Stimulated activated naive CD4-positive, alpha-beta T cell (primary cell): ENCODE measurements at places on chromosomes 6 and 20.
A peak's percentile ranks its signal among the peaks of the same experiment; 100 is the strongest.

- DNase-seq: no peak
These were observed 1.5 kb upstream of the RREB1 start for GRCh38 chr6:7106215-7106751.

DNA sequence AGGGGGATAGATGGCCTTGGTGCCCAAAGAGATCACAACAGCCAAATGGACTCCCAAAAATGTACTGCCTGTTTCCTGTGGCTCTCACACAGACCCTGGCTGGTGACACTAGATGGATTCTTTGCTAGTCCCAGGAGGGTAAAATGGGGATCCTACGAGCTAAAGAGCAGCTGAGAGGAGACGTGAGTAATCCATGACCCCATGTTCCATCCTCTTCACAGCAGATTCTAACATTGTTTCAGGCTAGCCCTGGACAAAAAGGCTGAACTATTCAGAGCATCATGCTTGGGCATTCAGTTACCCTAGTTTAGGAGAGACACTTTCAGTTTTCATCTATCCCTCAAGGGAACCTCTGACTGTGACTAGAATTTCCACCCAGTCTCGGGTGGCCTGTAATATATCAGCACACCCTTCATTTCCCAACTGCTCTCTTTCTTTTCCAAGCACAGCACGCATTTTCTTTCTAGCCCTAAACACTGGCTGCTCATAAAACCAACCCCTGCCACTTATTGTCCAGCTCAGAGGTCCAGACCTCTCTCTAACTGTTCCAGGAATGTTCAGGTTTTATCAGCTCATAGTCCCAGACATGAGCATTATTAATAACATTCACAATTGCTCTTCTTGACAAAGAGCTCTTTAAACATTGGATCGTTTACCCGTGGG, 48.5 kb downstream of the SLC22A1 start:
- DNase-seq: no peak

DNA sequence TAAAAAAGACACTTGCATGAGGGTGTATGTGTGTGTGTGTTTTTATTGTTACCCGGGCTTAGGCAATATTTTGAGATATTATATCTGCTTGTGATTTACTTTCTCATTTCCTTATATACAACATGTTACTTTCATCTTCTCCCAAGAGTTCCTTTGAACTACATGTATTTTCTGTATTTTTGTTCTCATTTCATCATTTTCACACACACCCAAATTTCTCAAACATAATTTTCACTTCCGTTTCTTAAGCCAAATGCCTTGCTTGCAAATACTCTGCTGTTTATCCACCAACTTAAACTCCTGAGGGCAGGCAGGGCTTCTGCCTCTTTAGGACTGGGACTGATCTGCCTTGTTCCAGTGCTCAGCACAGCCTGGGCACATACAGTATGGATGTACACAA, 69.3 kb upstream of the FYN start:
- DNase-seq: no peak

GRCh38 chr6:117733341-117733740, 58.1 kb downstream of the NUS1 start:
- no peak for DNase-seq

DNA sequence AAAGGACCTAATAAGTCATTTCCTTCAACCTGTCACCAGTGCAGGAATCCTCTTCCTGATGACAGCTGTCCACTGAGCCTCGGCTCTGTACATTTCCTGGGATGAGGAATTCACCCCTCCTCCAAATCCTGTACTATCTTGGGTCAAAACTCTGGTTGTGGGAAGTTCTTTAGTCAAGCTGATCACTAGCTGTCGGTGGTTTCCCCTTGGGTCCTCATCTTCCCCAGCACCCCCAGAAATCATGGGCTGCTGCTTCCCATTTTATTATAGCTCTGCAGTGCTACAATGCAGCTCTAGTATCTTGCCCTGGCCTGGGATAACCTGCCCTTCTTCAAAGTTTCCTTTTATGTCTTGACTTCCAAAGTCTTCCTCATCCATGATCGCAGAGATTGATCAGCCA, 14.6 kb upstream of the ADA start:
- DNase-seq: no peak

- DNase-seq: no peak
These were observed 14.4 kb downstream of the PFDN4 start for GRCh38 chr20:54221996-54222890.

DNA sequence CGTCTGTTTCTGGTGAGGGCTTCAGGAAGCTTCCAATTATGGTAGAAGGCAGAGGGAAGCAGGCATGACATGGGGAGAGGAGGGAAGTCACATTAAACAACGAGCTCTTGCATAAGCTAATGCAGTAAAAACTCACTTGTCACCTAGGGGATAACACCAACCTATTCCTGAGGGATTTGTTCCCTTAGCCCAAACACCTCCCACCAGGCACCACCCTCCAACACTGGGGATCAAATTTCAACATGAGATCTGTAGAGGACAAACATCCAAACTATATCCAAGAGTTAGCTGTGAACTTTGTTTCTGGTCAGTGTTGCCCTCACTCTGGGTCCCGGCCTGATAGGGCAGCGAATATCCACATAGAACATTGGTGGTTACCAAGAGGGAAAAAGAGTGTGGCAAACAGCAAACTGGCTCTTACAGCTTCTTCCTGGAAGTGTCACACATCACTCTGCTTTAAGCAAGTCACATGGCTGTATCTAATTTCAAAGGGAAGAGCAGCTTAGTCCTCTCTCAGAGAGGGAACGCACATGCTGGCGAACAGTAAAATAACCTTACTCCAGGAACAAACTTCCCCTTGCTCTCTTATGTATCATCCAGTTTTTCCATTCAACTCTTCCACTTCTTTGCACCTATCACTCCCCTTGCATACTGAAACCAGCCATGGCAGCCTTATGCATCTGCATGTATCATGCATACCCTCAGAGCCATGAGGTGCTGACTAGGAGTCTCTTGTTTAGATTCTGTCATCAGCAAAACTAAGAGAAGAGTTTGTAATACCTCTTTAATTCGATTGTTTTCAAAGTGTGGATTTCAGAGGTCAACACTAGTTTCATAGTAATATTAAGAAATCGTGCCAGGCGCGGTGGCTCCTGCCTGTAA, 4.8 kb upstream of the MOCS1 start:
- DNase-seq: no peak

GRCh38 chr6:148082696-148083095, 259.9 kb upstream of the SASH1 start:
- no peak for DNase-seq

DNA sequence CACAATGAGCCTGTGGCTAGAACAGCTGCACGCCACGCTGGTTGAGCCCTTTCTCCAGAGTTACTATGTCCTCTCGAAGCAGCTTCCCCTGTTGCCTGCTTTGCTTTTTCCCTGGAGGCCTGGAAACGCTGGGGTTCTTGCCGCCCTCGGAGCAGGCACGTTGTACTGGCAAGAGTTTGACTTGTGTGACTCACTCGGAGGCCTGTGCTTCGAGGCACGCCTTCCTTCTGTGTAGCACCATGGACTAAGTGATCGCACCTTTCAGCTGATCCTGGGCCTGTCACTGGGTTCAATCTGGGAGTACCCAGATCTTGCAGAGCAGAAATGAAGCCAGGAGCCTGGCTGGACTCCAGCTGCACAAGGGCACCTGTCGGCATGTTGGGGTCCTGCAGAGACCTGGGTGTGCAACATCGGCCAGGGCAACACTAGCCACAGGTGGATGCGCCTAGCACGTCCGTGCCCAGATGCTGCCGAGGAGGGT, 5.2 kb downstream of the INSM1 start:
- no peak for DNase-seq

- DNase-seq: no peak
These were observed 930 bp upstream of the RRAGD start for GRCh38 chr6:89413006-89413400.

- no peak for DNase-seq
These were observed 196.1 kb downstream of the LY86 start for GRCh38 chr6:6784514-6785162.

- no peak for DNase-seq
These were observed 200.2 kb downstream of the UBE3D start for GRCh38 chr6:82865461-82865860.

- DNase-seq: no peak
These were observed 24.7 kb upstream of the RBL1 start for GRCh38 chr20:37120497-37120896.

- DNase-seq: no peak
These were observed 144.5 kb upstream of the MCHR2 start for GRCh38 chr6:100138346-100139022.

DNA sequence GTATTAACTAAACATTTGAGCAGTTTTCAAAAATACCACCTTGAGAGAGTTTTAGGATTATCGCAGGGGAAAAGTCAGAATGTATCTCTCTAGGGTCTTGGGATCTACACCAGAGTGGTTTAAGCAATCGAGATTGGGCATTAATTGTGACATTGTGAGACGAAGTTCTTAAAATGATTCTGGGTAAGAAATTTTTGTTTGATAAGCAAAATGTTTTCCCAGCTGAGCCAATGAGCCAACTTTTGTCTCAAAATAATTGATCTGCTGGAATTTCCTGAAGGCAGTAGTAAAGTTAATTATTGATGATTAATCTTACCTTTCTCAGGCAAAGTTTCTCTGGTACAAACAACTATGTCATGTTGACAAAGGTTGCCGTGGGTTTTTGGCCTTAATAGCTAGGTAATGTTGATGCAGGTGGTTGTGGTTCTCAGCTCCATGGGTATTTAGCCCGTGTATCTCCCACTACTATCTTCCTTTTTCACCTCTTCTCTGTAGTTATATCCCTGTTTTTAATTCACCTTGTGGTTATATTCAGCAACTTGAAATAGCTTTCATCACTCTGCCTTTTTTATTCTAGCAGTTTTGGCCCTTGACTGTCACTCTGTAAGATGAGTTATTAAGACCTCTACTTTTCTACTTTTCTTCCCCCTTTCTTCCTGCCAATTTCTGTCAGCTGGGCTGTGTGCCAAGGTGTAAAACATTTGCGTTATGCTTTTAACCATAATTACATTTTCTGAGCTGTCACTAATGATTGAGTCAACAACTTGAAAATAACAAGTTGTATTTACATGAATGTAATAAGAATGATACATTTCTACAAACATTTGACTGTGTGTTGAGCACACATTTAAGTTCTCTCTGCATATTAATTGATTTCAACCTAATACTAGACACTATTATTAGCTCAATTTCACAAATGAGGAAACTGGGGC, 368.3 kb upstream of the BTBD3 start:
- no peak for DNase-seq

DNA sequence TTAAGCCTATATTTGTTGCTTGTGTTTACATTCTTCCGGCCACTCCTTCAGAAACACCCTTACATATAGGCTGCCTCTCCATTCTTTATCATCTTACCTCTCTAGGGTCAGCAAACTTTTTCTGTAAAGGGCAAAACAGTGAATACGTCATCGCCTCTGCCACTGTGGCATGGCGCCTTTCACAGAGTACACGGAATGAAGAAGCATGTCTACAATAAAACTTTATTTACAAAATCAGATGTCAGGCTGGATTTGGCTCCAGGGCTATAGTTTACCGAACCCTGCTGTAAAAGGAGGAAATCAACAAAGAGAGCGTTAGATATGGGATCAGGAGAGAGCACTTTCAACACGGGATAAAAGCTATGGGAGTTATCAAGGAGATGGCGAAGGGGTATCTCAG, 9.3 kb upstream of the NCR2 start:
- DNase-seq: no peak

DNA sequence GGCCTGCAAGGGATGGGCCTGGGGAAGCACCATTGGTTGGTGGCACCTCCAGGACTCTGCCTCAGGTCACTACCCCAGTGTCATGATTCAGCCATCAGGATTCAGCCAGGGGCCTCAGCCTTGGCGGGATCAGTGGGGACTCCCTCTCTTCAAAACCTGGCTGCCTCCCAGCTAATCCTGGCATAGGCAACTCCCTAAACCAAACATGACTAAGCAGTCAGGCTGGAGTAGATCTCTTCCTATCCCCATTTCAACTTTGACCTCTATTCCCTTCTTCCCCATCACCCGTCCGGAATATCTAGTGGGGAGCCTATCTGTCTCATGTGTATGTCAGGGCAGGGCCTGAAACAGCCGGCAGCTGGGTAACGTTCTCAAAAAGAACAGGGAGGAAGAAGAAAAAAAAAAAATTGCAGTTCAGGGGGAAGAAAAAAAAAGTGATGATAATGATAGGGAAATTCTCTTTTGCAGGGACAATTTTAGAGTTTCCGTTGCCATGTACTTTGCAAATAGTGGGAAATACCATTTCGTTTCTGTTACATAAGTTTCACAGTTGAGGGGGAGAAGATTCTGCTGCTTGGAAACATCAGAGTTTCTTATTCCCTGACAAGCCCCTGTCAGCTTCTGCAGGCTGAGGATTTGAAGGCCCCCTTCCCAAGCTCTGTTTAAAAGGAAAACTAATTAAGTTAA, 4.1 kb upstream of the PREX1 start:
- no peak for DNase-seq

DNA sequence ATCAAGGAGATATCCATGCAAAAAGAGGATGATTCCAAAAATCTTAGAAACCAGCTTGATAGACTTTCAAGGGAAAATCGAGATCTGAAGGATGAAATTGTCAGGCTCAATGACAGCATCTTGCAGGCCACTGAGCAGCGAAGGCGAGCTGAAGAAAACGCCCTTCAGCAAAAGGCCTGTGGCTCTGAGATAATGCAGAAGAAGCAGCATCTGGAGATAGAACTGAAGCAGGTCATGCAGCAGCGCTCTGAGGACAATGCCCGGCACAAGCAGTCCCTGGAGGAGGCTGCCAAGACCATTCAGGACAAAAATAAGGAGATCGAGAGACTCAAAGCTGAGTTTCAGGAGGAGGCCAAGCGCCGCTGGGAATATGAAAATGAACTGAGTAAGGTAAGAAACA, 10.1 kb upstream of the SNRNP48 start:
- no peak for DNase-seq

DNA sequence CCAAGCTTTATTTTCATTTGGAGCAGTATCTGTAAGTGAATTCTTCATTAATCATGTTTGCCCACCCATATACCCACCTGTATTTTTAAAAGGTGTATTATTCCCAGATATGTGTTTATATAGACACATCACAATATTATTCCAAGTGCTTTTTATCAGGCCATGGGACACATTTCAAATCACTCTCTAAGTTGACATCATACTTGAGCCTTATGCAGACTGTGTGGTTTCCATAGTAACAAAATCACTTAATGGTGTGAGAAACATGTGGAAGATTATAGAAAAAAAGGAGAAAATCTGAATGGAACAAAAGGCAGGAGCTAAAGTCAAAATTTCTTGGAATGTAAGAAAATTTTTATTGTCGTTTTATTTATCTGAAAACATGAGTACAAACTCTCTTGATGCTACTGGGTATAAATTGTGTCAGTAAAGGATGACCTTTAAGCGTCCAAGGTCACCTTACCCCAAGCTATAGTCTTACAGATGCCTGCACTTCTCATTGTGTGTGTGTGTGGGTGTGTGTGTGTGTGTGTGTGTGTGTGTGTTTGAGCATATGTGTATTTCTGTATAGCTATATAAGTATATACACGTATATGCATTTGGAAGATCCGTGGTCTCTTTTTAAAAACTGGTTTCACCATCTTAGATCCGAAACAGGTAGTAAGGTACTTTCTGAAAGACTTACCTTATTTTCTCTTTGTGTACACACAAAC, 79.8 kb upstream of the CCN6 start:
- peak; percentile 10 for DNase-seq
